ENCODE measurements at places on chromosomes 4 and X. TPM values are rescaled to one million over a fixed set of nuclear protein-coding genes. Genes with fewer than 3 reads are reported as not detected.

JCHAIN gene
- total RNA-seq, result 1.3 TPM

PNMA6F gene
- not detected for total RNA-seq

ATP11C gene
- total RNA-seq, result 28.3 TPM

SLC6A14 gene
- under 0.01 TPM for total RNA-seq

MGAT4D gene
- total RNA-seq, result not detected

SLIT2 gene
- total RNA-seq, result 2.2 TPM

CSN3 gene
- not detected for total RNA-seq

CT45A2 gene
- total RNA-seq, result not detected

XPNPEP2 gene
- total RNA-seq, result 1.3 TPM

REPS2 gene
- total RNA-seq, result 3.8 TPM

FAM47A gene
- total RNA-seq, result not detected

LRIT3 gene
- total RNA-seq, result not detected

ASMTL gene
- total RNA-seq, result 32.1 TPM

GPRASP3 gene
- total RNA-seq, result 1.6 TPM

PF4V1 gene
- not detected for total RNA-seq

GAGE12E gene
- total RNA-seq, result not detected

UGT2B17 gene
- not detected for total RNA-seq

PAGE3 gene
- total RNA-seq, result not detected

TIGD4 gene
- total RNA-seq, result 0.24 TPM

TCP11X2 gene
- not detected for total RNA-seq

COX7B2 gene
- total RNA-seq, result not detected

GPM6B gene
- total RNA-seq, result 5.3 TPM

GATA1 gene
- not detected for total RNA-seq

DGKK gene
- total RNA-seq, result not detected

KCND1 gene
- 2.4 TPM for total RNA-seq

ETNPPL gene
- total RNA-seq, result not detected

SMR3A gene
- total RNA-seq, result not detected

ODAPH gene
- 0.39 TPM for total RNA-seq

ZFP42 gene
- total RNA-seq, result 0.32 TPM

ATP8A1 gene
- 0.78 TPM for total RNA-seq

OSTC gene
- total RNA-seq, result 282 TPM

PNMA3 gene
- total RNA-seq, result not detected

VSIG1 gene
- 0.32 TPM for total RNA-seq

CENPVL1 gene
- not detected for total RNA-seq

ATP2B3 gene
- not detected for total RNA-seq

GAGE1 gene
- total RNA-seq, result not detected

CSAG3 gene
- not detected for total RNA-seq

FAM47E gene
- total RNA-seq, result not detected

TRIM60 gene
- total RNA-seq, result not detected

ANOS1 gene
- 0.24 TPM for total RNA-seq

ENPP6 gene
- total RNA-seq, result 0.13 TPM

IL13RA1 gene
- total RNA-seq, result 31.9 TPM
